Activated naive CD8-positive, alpha-beta T cell treated with anti-CD3 and anti-CD28 coated beads for 36 hours (primary cell): ENCODE measurements at places on chromosomes 3 and 15. TPM values are rescaled to one million over a fixed set of nuclear protein-coding genes. Genes with fewer than 3 reads are reported as not detected.

USP50 gene
- not detected for total RNA-seq

PPM1L gene
- total RNA-seq, result 2.0 TPM

DNA sequence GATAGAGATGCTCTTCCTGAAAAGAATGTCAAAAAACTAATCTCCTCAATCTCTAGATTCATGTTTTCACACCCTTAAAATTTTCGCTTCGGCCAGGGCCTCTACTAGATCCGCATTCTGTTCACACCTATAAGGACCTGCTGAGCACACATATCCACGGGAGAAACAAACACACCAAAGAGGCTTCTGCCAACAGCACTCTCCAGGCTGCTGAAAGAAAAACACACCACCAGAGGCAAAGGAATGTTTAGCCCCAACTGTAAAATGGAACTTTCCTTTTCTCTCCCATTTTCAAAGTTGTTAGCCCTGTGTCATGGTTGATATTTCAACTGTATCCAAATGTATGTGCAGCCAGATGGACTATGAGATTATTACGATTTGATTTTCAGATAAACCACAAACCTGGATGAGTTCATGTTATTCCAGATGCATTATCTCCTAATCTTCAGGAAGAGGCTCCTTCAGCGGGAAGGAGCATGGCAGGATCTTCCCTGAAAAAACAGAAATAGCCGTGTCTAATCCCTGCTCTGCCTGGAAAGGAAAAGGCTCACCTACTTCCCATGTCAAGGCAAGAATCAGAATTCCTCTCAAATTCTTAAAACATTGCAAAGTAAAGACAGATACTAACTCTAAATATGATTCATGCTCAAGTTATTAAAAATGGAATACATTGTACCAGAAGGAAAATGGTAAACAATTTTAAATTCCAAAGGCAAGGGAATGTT lies 442.7 kb upstream of the NR2F2 start:
- no peak for DNase-seq

DNA sequence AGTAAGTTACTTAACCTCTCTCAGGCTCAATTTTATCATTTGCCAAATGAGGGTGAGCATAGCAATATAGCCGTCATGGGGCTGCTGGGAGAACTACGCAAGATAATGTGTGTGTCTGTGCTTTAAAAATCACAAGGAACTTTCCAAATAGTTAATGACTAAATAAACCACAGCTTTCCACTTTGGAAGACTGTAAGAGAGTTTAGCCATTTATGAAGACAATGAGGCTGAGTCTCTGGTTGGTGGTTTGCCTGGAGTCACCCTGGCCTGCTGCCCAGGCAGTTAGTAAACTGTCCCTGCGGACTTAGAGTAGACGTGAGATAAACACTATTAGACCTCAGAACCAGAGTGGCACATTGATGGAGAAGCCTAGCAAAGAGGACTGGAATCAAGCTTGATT lies 357.7 kb downstream of the CLSTN2 start:
- no peak for DNase-seq

DNA sequence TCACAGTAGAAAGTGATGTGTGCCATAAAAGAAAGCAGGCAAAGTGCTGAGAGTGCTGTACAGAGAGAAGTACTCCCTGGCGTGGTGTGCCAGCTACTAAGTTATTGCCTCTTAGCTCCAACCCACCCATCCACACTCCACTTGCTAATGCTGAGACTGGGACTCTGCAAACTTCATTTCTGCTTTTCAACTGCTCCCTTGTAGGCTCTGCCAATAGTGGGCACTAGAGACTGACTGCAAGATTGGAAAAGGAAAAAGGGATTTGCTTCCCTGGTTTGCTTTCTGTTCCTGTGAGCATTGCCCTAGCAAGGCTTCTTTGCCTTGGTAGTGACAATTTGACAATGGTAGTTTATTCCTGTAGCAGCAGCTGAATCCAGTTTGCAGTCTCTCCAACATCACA lies 56.5 kb upstream of the TMEM108 start:
- DNase-seq, result no peak

GRCh38 chr3:119597548-119598288 lies at the start of gene PLA1A:
Gene PLA1A, plus strand, starts transcription at chr3:119597885. Its CDS starts 29 bp downstream, at chr3:119597914.
- DNase-seq, result no peak

- DNase-seq, result no peak
Measured at GRCh38 chr3:177725165-177725564, 527.9 kb upstream of the TBL1XR1 start.

- DNase-seq, result no peak
Measured at GRCh38 chr15:92059036-92059970, 205.8 kb downstream of the SLCO3A1 start.
